ENCODE measurements at places on chromosomes 7 and 10.

GRCh38 chr10:12396567-12396966 is 47.2 kb downstream of the CAMK1D start:
- no peak for DNase-seq

DNA sequence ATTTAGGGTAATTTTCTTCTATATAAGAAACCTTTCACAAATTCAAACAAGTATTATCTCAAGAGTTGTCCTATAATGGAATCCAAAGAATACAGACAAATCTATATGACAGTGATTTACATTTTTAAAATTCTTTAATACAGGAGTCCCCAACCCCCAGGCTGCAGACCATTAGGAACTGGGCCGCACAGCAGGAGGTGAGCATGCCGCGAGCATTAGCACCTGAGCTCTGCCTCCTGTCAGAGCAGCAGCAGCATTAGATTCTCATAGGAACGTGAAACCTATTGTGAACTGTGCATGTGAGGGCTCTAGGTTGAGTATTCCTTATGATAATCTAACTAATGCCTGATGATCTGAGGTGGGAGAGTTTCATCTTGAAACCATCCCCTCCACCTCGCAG is 37.7 kb downstream of the SNX13 start:
- DNase-seq, result no peak

DNA sequence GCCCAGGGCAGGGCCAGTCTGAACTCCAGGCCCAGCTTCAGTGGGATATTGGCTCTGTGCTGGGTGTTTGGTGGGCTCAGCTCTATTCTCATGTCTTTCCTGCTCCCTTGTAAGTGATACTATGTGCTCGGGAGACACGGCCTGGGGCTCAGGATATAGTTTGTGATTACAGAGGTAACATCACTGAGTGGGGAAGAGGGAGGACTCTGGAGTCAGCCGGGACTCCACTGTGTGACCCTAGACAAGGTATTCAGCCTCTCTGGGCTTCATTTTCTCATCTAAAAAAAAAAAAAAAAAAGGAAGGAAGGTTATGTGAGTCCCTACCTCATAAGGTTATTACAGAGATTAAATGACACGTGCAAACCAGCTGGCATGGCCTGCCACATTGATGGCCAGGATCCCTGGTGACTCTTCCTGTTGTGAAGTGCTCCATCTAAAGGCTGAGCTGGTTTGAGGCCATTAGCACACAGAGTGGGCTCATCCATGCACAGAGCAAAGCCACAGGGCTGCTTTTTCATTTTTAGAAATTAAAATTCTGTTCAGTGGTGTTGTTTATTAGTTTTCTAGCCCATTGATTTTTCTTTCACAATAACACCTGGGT is 15.7 kb downstream of the SLC13A4 start:
- DNase-seq, result no peak

GRCh38 chr10:96964131-96964530 is 132.0 kb downstream of the LCOR start:
- no peak for DNase-seq

- no peak for DNase-seq
These were observed 285.6 kb downstream of the USP6NL start for GRCh38 chr10:11325817-11326216.

DNA sequence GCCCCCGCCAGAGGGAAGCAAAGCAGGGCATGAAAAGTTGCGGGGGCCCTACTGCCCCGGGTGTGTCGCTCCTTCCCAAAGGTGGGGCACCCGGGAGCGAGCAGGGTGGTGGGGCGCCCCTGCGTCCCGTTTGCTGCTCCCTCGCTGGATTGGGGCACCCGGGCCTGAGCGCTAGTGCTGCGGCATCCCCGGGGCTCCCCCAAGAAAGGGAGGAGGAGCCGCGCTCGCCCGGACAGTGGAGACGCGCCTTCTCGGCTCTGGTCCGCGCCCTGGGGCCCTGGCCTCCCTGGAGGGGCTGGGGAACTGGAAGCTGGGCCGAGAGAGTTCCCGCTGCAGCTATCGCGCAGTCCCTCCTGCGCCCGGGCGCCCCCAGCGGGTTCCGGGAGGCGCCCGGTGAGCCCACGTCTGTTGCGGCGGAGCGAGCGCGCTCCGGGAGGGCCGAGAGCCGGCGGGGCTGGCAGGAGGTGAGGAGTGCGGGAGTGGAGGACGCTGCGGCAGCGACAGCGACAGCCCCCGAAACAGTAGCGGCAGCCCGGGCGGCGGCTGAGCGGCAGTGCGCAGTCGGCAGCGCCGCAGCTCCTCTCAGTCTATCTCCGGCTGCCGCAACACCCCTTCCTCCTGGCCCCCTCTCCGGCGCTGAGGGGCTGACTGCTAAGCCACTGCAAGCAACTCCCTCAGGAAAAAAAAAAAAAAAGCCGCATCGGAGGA is 504 bp upstream of the BMPER start:
- no peak for DNase-seq

- no peak for DNase-seq
These were observed 95.3 kb upstream of the RET start for GRCh38 chr10:42981358-42982236.

- DNase-seq, result no peak
These were observed 652 bp upstream of the PODXL start for GRCh38 chr7:131556909-131557651.

DNA sequence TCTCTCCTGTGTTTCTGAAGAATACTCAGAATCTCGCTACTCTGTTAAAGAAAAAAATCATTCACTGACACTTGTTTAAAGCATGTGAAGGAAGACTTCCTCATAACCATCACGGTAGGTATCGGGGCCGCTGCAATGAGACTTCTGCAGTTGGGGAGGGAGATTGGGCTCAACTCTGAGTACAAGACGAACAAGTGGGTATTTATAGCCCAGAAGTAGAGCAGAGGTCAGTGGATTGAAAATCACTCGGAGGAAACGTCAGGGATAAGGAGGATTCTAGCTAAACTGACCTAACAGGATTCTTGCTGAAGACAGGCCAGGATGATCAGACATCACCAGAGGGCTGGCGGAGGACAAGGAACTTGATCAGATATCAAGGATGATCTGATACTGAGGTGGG is 33.3 kb downstream of the ITPRIP start:
- no peak for DNase-seq

GRCh38 chr7:22151901-22152300 is 205.1 kb downstream of the RAPGEF5 start:
- DNase-seq, result no peak

- DNase-seq, result no peak
These were observed 22.9 kb downstream of the ATE1 start for GRCh38 chr10:121904888-121905287.

DNA sequence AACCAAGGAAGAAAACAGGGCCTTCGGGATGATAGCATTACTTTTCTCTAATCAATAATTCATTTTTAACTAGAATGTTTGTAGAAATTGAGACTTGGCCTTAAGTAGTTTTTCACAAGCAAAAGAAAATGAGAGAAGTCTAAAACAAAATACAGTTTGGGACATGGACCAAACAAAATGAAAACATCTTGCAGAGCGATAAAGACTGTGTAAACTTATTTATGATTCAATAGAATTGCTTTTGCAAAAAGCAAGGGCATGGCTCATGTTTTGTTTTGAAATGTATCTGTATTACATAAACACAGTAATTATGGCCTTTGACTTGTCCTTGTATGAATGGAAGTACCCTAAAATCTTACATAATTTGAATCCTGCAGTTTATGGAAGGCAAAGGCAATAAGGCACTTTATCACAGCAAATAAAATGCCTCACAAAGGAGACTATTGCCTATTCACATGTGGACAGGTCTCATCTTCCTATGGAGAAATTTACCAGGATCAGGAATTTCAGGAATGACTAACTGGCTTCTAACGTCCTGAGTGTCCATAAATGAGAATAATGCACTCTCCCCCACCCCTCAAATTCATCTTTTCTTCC is 295.2 kb downstream of the PTEN start:
- no peak for DNase-seq

- DNase-seq, result no peak
These were observed 103.3 kb upstream of the DIP2C start for GRCh38 chr10:792792-793100.

DNA sequence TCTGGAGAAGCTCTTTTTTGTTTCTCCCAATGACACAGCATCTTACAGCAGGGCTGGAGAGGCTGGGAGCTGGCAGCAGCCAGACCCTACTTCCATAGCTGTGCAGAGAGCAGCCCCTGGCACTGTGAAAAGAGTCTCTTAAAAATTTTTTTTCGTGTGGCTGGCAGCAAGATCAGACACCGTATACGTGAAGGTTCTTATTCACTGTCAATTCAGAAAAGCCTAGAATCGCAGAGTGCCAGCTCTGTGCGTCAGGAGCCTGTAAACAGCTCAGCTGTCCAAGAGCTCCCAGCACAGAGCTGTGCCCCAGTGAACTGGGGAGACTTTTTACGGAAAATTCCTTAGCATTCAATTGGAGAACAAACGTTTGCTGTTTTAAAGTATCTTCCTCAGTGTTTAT is 6.5 kb downstream of the BAG3 start:
- no peak for DNase-seq

All from CD4-positive, alpha-beta T cell treated with Interleukin-1 beta for 1 hour (primary cell).